ENCODE measurements at places on chromosomes 13 and 19.

DNA sequence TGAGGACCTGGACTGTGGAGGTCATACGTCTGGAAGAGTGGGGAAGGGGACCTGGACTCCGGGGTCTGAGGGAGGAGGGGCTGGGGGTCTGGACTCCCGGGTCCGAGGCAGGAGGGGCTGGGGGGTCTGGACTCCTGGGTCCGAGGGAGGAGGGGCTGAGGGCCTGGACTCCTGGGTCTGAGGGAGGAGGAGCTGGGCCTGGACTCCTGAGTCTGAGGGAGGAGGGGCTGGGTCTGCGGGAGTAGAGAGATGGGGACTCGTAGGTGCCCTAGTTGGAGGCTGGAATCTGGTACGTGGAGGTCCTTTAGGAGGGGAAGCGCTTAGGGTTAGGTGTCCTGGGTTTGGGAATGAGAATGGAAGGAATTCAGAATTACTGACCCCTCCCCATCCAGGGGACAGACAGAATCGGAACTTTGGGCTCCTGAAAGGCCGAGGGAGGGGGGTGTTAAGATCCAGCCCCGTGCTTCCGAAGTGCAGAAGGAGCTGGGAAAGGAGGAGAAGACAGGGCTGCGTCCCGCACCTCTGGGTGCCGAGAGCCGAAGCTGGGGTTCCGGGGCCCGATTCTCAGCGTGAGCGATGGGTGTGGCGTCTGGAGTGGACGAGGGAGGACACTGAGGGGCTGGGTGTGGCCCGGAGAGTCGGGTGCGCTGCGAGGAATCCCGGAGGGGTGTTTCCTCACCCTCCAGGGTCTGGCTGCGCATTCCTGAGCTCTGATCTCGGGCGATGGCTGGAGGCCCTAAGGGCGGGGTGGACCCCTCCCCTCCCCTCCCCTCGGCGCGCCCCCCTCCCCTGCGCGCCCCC is 608 bp downstream of the MYADM start:
- DNase-seq = peak; percentile 68

DNA sequence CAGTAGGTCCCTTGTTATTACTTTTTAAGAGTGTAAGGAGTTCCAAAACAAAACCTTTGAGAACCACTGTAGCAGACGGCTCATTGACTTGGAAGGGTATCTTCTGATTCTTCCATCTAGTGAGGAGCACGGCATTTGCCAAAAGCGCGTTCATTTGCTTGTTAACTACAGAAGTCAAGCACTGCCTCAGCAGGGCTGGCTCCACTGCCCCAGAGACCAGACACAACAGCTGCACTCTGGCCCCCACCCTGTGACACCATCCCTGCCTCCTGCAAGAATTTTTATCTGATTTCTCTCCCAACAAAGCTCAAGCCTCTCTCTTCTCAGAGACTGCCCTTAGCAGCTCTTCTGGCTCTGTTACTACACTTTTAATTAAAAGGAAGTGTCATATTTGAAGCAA is 20.7 kb upstream of the XPO4 start:
- no peak for DNase-seq

DNA sequence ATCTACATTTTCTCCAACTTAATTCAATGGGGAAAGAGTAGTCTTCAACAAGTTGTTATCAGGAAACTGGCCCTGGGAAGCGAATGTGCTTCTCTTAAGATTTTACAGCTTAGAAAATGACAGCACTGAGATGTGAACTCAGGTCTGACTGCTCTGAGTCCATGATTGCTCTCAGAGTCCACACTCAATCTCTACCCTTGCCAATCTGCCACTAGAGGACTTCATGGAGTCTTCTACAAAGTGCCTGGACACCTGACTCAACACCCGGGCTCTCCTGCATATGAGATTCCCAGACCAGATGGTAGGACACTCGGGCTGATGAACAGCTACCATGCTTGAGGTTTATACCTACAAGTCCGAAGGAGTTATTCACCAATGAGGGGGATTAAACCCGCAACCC is 74.8 kb downstream of the ABCC4 start:
- no peak for DNase-seq

GRCh38 chr19:32195706-32196610 is 149.5 kb upstream of the ZNF507 start:
- no peak for DNase-seq

DNA sequence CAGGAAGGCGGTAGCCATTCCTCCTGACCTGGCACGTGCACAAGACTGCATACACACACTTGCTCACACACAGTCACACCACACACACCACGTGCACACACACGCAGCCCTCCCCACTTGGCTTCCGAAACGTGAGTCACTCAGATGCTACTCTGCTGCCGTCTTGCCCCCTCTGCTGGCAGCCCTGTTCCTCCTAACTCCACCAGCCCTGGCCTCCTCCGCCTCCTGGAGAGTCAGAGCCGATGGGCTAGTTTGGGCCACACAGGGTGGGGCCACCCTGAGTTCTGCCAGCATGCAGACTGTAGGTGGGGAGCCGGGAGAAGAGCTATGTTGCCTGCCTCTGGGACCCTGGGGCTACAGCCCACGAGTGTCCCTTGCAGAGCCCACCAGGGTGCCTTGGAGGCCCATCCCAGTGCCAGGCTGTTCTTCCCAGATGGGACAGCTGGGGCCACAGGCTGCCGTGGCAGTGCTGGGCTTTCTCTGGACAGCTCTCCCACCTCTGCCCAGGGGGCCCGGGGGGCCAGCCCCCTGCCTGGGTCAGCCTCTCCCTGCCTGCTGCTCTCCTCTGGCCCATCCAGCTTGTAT is 12.1 kb downstream of the PIN1 start:
- peak; percentile 91 for DNase-seq
